H1 (cell line): ENCODE measurements at places on chromosomes 5 and 9. TPM values are rescaled to one million over a fixed set of nuclear protein-coding genes. Genes with fewer than 3 reads are reported as not detected.

FAM13B gene
- total RNA-seq: 16.0 and 17.0 TPM in 2 replicates

CRHBP gene
- total RNA-seq: not detected in 2 replicates

GRCh38 chr9:136629879-136630661 lies 32.6 kb upstream of the EGFL7 start:
- H3K27ac ChIP-seq: no peak overlapping the region
- no peaks in the 10 kb centered on the region for H3K36me3 ChIP-seq
- no peak overlapping the region for H3K4me3 ChIP-seq
- DNase-seq: peak; percentile 88
- no peaks in the 10 kb centered on the region for H3K4me1 ChIP-seq

DNA sequence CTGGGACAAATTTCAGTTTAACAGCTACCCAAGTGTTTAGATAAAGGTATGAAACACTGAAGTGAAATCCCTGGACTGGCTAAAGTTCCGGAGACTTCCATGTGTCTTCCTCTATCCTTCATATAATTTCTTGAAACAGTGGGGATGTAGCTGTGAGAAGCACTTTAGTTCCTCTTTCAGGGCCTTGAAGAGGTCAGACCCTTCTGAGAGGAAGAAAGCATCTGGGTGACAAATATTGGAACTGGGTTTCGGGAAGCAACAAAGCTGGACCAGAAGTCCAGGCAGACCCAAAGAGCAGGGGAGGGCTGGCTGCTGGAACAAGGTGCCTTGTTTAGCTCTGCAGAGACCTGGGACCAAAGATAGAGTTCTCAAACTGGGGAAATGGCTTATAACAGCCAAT lies 75.4 kb upstream of the ZFAND5 start:
- H3K4me3 ChIP-seq: no peak overlapping the region
- no peaks in the 10 kb centered on the region for H3K4me1 ChIP-seq
- no peaks in the 10 kb centered on the region for H3K36me3 ChIP-seq
- no peaks in the 10 kb centered on the region for H3K27me3 ChIP-seq
- H3K27ac ChIP-seq: no peak overlapping the region

- no peak for DNase-seq
- no peaks in the 10 kb centered on the region for H3K36me3 ChIP-seq
- no peaks in the 10 kb centered on the region for H3K27me3 ChIP-seq
- no peaks in the 10 kb centered on the region for H3K4me1 ChIP-seq
- H3K27ac ChIP-seq: no peak overlapping the region
These were observed 37.5 kb upstream of the DMRT1 start for GRCh38 chr9:804026-804425.

GRCh38 chr9:75907923-75908322 lies 17.4 kb downstream of the PCSK5 start:
- H3K4me1 ChIP-seq: 0 out of 2 replicates have a peak, but pooled peaks cover 5% of the 10 kb centered on the region
- H3K27ac ChIP-seq: no peak overlapping the region
- no peaks in the 10 kb centered on the region for H3K27me3 ChIP-seq
- DNase-seq: no peak
- no peak overlapping the region for H3K4me3 ChIP-seq
